ENCODE measurements at places on chromosomes 16 and 17. TPM values are rescaled to one million over a fixed set of nuclear protein-coding genes. Genes with fewer than 3 reads are reported as not detected.
A peak's percentile ranks its signal among the peaks of the same experiment; 100 is the strongest.

- no peaks in the 10 kb centered on the region for H3K27me3 ChIP-seq
- H3K4me3 ChIP-seq: peak overlapping the region; percentile 5
- DNase-seq: no peak
- H3K36me3 ChIP-seq: no peaks in the 10 kb centered on the region
- peaks cover 13% of the 10 kb centered on the region for H3K4me1 ChIP-seq
- H3K27ac ChIP-seq: no peak overlapping the region
Measured at GRCh38 chr16:78462288-78463208, 363.1 kb downstream of the WWOX start.

GRCh38 chr16:69724414-69724873 is 1.9 kb downstream of the NQO1 start:
- H3K36me3 ChIP-seq: no peaks in the 10 kb centered on the region
- no peak for DNase-seq
- no peak overlapping the region for H3K4me3 ChIP-seq
- no peak overlapping the region for H3K27ac ChIP-seq
- no peaks in the 10 kb centered on the region for H3K27me3 ChIP-seq

- peaks cover 34% of the 10 kb centered on the region for H3K4me1 ChIP-seq
- H3K27me3 ChIP-seq: no peaks in the 10 kb centered on the region
- peak overlapping the region; percentile 67 for H3K4me3 ChIP-seq
- DNase-seq: no peak
- peak overlapping the region; percentile 72 for H3K27ac ChIP-seq
Measured at GRCh38 chr17:32266389-32267301, 1.0 kb downstream of the RHBDL3 start.

- no peak overlapping the region for H3K27ac ChIP-seq
- H3K27me3 ChIP-seq: no peaks in the 10 kb centered on the region
- H3K4me1 ChIP-seq: no peaks in the 10 kb centered on the region
- no peak overlapping the region for H3K4me3 ChIP-seq
- peaks cover 38% of the 10 kb centered on the region for H3K36me3 ChIP-seq
Measured at GRCh38 chr17:56863974-56864373, 30.0 kb downstream of the DGKE start.

DNA sequence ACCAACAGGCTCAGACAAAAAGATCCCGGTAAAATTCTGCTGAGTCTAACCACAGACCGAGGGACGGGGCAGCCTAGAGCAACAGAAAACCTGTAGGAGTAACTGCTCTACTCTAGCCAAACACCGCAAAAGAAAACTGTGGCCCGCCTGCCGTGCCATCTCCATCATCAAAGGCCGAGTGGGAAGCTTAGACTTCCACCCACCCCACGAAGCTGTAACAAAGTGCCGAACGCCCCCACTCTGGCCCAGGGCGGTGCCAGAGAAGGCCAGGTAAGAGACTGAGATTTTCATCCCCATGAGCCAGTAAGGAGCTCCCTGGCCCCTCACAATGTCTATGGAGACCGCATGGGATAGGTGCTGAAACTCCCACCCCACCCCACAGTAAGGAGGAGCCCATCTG is 231.9 kb upstream of the COX10 start:
- H3K27me3 ChIP-seq: no peaks in the 10 kb centered on the region
- no peaks in the 10 kb centered on the region for H3K4me1 ChIP-seq
- no peak for DNase-seq
- no peaks in the 10 kb centered on the region for H3K36me3 ChIP-seq

- H3K36me3 ChIP-seq: no peaks in the 10 kb centered on the region
- H3K4me3 ChIP-seq: no peak overlapping the region
- H3K4me1 ChIP-seq: no peaks in the 10 kb centered on the region
- DNase-seq: no peak
- H3K27ac ChIP-seq: no peak overlapping the region
Measured at GRCh38 chr16:76910931-76911330, 280.1 kb upstream of the MON1B start.

DNA sequence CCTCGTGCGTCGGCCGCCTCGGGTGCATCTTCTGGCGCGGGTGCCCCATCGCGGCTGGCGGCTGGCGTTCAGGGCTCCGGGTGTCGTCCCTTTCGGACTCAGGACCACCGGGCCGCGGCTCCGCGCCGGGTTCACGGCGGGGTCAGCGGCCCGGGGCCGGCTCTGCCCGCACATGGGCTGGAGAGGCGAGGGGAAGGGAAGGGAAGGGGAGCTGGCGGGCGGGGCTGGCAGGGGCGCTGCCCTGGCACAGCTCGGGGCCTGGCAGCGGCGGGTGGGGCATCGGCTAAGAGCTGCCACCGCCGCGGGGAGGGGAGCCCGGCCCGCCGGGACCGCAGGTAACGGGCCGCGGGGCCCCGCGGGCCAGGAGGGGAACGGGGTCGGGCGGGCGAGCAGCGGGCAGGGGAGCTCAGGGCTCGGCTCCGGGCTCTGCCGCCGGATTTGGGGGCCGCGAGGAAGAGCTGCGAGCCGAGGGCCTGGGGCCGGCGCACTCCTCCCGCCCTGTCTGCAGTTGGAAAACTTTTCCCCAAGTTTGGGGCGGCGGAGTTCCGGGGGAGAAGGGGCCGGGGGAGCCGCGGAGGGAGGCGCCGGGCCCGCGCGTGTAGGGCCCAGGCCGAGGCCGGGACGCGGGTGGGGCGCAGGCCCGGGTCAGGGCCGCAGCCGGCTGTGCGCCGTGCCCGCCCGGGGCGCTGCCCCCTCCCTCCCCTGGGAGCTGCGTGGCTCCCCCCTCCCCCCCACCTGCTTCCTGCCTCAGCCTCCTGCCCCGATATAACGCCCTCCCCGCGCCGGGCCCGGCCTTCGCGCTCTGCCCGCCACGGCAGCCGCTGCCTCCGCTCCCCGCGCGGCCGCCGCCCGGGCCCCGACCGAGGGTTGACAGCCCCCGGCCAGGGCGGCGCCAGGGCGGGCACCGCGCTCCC is 646 bp downstream of the HIC1 start:
- DNase-seq: no peak
- peak overlapping the region; percentile 95 for H3K27ac ChIP-seq
- peaks cover 6% of the 10 kb centered on the region for H3K27me3 ChIP-seq
- peak overlapping the region; percentile 70 for H3K4me3 ChIP-seq

DNA sequence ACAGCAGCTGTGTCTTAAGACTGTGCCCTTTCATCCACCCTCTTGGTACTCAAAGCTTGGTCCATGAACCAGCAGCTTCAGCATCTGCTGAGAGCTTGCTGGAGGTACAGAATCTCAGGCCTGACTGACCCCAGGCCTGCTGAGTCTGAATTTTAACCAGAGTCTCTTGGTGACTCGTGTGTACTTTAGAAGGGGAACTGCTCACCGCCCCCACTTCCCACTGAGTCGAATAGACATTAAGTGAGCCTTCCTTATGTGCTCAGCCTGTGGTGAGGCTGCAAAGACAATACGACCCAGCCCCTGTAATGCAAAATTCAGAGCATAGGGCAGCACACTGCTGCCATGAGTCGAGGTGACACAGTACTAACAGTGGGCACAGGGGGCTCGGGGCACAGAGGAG is 662.8 kb downstream of the WWOX start:
- H3K4me1 ChIP-seq: no peaks in the 10 kb centered on the region
- DNase-seq: no peak
- H3K4me3 ChIP-seq: no peak overlapping the region

GRCh38 chr16:2846511-2847310 is 11.3 kb downstream of the PRSS22 start:
- no peak for DNase-seq
- no peak overlapping the region for H3K4me3 ChIP-seq
- no peaks in the 10 kb centered on the region for H3K36me3 ChIP-seq

- H3K4me3 ChIP-seq: no peak overlapping the region
- H3K27me3 ChIP-seq: no peaks in the 10 kb centered on the region
- H3K36me3 ChIP-seq: peaks cover 64% of the 10 kb centered on the region
- H3K27ac ChIP-seq: no peak overlapping the region
- no peak for DNase-seq
- no peaks in the 10 kb centered on the region for H3K4me1 ChIP-seq
Measured at GRCh38 chr17:6610011-6610410, 30.5 kb downstream of the KIAA0753 start.

DNA sequence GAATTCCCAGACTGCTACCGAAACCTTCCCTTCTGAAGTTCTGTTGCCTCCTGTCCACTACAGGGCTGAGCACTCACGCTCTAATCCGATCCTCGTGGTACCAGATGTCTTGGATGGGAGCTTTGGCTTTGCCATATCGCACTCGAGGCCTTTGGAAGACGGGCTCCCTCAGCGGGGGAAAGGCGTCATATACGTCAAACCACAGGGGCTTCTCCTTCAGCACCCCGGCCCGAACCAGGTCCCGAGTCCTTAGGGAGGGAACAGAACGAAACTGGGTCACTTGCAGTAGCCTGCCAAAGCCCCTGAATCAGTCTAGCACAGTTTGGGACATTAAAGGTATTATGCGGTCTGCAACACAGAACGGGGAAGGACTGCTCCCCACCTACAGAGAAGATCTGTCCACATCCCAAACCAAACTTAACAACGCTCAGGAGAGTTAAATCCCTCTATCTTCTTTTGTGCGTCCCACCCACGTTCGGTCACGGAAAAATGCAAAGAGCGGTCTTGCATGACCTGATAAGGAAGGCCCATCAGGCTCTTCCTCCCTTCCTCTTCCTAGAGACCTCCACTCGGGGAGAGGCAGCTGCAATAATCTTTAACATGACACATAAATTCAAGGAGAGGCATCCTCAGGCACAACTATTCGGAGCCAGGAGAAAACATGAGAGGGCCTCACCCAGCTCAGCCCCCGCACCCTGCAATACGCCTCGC is 526 bp downstream of the MRPS23 start:
- H3K36me3 ChIP-seq: no peaks in the 10 kb centered on the region
- H3K4me1 ChIP-seq: peaks cover 32% of the 10 kb centered on the region
- peak overlapping the region; percentile 93 for H3K27ac ChIP-seq
- H3K27me3 ChIP-seq: no peaks in the 10 kb centered on the region
- H3K4me3 ChIP-seq: peak overlapping the region; percentile 80
- DNase-seq: peak; percentile 89

DNA sequence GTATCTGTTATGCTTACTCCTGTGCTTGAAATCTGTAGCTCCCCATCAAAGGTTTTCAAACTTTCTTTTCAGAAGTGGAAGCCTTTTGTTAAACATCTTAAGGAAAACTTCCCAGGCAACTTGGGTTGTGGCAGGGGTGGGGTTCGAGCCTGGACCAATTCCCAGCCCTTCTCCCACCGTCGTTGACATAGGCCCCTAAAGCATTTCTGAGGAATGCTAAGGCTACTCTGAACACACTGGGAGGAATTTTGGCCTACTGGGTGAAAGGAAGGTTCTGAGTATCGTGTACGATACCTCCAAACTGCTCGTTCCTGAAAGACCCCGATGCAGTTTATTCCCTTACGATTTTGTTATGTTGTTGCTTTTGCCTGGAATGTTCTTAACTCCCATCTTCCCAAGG is 56.1 kb upstream of the PMFBP1 start:
- no peaks in the 10 kb centered on the region for H3K4me1 ChIP-seq
- DNase-seq: no peak
- no peaks in the 10 kb centered on the region for H3K36me3 ChIP-seq
- no peaks in the 10 kb centered on the region for H3K27me3 ChIP-seq
- H3K4me3 ChIP-seq: no peak overlapping the region

- H3K27ac ChIP-seq: no peak overlapping the region
- DNase-seq: no peak
- no peaks in the 10 kb centered on the region for H3K36me3 ChIP-seq
- no peaks in the 10 kb centered on the region for H3K27me3 ChIP-seq
Measured at GRCh38 chr16:52634104-52634503, 87.2 kb upstream of the TOX3 start.

DNA sequence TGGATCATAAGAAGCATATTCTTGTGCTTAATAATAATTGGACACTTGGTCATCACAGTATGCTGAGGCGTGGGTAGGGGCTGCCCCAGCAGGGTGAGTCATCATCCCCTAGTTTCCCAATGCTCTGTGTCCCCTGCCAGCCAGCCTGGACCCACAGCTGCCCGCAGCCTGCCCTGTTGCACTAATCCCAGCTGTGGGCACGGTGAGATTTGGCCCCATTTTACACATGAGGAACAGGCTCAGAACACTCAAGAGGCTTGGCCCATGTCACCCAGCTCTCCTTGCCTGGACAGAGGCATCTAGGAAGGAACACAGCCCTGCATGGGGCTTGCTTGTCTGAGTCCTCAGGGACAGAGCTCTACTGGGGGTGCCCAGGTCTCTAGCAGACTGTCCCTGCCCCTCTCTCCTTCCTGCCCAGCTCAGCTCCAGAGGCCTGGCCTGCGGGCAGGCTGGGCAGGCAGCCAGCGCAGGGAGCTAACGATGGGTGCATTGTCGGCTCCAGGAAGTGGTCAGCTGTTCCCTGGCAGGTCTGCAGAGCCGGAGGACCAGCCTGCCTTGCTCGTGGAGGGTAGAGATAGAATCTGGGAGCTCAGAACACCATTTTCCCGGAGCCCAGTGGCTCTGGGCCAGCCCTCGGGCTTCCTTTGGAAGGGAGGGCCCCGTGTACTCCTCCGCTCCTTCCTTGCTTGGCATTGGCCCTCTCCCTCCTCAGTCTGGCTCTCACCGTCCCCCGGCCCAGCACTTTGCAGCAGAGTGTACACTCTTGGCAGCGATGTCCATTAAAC is 189.4 kb downstream of the RAB11FIP4 start:
- no peaks in the 10 kb centered on the region for H3K36me3 ChIP-seq
- peaks cover 47% of the 10 kb centered on the region for H3K4me1 ChIP-seq
- H3K27me3 ChIP-seq: no peaks in the 10 kb centered on the region
- DNase-seq: no peak
- no peak overlapping the region for H3K4me3 ChIP-seq
- H3K27ac ChIP-seq: peak overlapping the region; percentile 59

The PDILT gene
- not detected for total RNA-seq

The MT3 gene
- 12.8 TPM for total RNA-seq

The CCDC47 gene
- 66.5 TPM for total RNA-seq

The C17orf113 gene
- total RNA-seq: 0.49 TPM

The PTGES3L gene
- 1.5 TPM for total RNA-seq

The KRT36 gene
- not detected for total RNA-seq
